ENCODE measurements at places on chromosomes 1 and 21.
A peak's percentile ranks its signal among the peaks of the same experiment; 100 is the strongest.

DNA sequence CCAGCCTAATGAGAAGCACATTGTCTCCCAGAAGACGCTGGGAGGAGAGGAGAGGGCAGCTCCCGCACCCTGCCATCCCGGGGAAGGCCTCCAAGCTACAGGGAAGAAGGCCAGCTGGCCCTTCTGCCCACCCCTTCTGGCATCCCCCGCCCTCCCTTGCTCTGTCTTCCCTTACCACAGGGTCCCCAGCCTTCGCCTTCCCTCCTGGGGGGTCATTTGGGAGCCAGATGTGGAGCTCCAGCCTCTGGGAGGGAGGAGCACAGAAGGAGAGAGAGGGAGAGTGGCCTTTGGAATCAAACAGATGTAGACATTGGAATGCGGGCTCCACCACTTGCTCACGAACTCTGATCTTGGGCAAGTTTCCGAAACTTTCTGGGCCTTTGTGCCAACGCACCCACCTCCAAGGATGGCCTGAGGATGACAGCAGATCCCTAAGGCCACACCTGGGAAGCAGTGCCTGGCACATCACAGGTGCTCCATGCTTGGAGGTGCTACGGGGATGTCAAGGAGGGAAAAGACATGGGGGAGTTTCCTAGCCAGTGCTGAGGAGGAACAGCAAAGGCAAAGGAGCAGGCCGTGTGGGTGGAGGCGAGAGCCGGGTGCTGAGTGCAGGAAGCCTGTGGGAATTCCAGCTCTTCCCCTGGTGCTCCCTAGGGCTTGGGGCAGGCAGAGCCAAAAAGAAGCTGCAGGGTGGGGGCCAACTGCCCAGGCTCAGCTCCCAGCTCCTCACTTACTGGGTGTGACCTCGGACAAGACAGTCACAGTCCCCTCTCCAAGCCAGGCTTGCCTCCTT, 23.1 kb upstream of the RSPO1 start:
- DNase-seq: no peak

- no peak for DNase-seq
These were observed 27.0 kb downstream of the DISC1 start for GRCh38 chr1:231653632-231654031.

GRCh38 chr1:217857061-217857460, 225.9 kb downstream of the SPATA17 start:
- DNase-seq: no peak

DNA sequence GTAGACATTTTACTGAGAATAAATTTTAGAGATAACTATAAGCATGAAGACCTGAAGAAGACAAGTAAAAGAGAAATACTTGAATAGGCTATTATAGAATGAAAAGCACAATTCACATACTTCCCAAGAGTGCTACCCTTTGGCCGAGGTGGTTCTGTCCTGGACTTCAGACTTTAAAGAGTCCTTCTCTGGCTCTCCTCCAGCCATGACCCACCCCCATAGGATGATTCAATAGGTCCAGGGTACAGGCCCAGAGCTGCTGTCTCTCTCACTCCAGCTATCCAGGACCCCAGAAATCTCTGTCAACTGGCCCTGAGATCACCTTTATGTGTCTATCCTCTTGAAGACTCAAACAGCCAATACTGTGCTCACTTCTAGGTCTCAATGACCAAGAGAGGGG, 1.3 kb upstream of the SMCP start:
- DNase-seq: no peak

DNA sequence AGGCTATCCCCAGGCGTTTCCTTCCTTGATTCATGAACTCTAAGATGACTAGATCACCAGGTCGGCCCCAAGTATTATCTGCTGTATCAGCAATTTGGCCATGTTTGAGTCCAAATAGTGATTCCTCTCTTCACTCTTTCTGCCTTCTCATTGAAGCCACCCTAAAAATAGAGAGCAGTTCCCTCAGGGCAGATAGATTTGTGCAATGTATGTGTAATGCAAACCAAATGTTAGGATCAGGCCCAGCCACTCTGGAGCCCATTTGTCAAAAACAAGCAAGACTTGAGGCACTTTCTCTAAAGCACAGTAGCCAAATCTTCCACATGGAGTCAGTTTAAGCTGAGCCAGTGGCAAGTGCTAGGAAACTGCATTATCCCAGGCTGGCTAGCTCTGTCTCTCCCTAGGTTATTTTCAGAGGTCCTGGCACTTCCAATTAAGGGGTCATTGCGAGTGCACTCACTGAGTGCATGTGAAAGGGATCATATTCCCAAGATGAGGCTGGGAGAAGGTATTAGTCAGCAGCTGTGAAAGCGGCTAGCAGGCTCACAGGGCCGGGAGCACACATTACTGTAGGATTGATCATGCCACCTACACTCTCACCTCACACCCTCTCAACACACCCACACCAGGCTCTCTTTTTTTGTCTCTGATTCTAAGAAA, 97.9 kb upstream of the RAB3GAP2 start:
- DNase-seq: peak; percentile 58

- DNase-seq: no peak
These were observed 11.7 kb upstream of the EPS8L3 start for GRCh38 chr1:109775398-109775797.

- DNase-seq: no peak
These were observed 69.5 kb downstream of the SERINC2 start for GRCh38 chr1:31482482-31483011.

DNA sequence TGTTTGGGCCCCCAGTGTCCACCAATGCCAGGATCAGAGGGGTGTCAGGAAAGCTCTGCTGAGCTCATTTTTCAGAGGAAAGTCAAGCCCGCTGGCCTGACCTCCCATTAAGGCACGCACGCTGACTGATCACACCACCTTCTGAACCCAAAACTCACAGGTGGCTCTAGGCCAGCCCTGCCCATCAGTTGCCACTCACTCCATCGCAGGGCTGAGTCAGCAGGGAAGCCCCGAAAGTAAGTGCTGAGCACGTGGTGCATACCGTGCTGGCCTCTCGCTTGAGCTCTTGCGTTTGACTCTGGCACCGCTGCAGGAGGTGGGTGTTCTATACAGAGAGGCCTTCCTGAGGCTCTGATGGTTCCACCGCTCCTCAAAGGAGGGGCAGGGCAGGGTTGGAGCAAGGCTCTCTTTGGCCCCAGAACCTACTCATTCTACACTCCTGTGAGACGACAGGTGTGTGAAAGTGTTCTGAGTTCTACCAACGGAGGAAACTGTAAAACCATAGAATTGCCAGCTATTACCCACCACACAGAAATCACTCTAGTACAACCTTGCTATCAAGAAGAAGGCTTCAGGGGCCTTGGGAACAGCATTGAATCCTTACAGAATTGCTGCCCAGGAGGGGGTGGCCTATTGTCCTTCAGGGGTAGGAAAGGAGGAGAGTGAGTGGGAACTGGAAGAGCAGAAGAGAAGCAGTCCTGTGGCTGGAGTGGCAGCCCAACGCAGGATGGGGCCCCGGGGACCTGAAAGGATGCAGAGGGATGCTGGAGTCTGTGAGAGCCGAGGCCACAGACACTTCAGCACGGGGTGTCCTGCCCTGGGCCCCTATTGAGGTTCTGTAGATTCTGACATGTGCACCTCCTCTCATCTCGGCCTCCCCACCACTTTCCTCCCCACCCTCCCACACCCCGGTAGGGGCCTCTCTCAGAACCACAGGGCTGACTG, 214.7 kb upstream of the EDN2 start:
- no peak for DNase-seq

DNA sequence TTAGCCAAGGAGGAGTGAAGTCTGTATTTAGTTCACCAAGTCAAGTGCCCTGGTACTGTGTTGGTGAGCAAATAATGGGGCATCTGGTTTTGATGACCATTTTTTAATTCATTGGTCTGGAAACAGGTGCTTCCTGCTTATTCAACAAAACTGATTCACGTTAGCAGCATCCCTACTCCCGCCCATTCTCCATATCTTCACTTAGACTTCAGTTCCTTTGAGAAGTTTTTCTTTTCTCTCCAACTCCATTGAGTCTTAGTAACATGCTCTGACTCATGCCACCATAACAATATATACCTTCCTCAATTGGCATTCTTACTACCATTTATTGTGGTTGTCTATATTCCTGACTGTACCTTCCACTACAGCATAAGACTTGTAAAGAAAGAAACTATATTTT, 468.9 kb downstream of the DPYD start:
- no peak for DNase-seq

DNA sequence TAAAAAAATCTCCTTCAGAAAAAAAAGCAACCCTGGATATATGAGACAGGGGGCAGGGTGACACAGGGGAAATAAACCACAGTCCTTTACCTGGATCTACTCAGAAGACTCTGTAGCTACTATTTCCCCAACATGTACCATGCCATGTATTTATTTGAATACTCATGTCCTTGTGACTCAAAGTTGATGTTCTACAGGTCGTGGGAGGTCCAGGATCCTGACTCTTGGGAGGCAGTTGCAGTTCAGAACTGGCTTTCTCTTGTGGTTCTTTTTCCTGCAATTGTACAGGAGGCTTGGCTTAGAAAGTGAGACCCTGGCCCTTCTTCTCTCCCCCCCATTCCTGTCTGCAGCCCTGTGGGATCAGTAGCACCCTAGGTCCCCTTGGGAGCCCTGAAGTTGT, 5.8 kb upstream of the IL24 start:
- DNase-seq: no peak

- no peak for DNase-seq
These were observed 4.2 kb upstream of the MAN1C1 start for GRCh38 chr1:25612421-25612820.

DNA sequence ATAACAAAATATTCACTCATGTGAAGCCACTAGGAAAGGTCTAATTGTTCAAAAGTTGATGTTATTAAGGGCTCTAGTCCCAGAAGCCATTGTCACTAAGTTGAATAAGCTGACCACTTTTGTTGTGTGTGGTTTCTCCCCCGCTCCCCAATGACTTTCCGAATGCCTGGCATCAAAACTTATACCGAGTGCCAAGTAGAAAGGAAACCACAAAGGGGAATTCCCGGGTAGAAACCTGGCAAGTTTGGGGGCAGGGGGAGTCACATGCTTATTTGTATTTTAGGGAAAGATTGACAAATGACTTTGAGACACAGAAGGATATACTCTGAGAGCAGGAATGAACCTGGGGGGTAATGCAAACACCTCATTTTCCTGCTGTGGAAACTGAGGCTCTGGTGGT, 154.1 kb downstream of the TGFBR3 start:
- no peak for DNase-seq

DNA sequence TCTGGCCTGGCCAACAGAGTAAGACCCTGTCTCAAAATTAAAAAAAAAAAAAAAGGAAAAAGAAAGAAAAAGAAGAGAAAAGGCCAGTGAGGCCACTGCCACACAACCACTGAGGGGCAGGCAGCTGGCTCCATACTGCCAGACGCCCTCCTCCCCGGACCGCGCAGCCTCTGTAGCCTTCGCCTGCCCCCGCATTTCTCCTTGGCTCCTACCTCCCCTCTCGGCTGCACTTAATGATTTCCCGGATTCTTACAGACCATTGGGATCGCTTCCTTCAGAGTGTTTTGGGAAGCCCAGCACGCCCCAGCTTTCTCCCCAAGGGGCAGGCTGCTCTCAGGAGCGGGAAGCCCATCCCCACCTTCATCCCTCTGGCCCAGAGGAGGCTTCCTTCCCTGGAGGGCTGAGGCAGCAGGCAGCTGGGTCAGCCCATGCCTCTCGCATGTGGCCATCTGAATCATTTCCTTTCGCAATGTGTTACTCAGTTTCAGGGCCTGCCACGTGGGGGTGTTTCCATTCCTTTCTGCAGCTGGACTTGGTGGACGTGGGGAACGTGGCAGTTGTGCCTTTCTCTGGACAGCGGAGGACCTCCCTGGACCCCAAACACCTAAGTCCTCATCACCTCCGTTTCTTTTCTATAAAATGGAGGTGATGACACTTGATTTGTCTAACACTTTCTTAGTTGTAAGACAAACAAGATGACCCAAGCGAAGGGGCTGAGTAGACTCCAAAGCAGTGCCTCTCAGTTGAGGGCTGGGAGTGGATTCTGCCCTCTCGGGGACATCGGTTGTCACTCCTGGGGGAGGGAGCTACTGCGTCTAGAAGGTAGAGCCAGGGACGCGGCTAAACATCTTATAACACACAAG, 2.3 kb downstream of the SLC2A5 start:
- DNase-seq: no peak

DNA sequence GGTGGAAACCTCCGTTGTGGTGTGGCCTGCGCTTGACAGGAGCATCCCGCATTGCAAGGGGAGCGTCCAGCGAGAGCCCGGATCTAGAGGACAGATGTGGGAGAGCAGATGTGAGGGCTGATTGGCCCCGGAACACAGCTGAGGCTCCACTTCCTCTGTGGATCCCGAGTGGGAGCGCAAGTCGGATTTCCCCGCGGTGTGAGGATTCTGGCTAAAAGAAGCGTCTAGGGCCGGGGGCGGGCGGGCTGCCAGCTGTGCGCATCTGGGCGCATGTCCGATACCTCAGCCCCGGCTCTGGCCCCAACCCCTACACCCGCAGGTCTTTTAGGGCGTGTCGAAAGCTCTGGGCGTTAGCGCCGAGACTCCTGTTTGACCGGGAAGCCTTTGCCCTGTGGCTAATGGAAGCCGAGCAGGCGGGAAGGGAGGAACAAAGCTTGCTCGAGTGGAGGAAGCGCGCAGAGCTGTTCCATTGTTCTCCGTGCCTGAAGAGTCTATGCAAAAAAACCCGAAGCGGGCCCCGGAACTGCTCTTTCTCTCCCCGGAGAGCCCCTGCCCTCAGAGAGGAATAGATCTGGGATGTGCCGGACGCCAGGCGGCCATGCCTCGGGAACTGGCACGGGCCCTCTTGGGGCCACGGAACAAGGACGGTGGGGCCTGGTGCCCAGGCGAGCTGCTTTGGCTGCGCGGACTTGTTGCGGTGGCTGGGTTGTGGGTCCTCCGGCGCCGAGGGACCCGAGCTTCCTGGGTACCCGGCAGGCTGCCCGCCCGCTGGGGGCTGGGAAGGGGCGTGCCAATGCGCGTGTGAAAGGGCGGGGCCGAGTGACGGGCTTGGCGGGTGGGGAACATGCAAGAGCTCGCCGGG, 111.1 kb downstream of the NAV1 start:
- DNase-seq: no peak

DNA sequence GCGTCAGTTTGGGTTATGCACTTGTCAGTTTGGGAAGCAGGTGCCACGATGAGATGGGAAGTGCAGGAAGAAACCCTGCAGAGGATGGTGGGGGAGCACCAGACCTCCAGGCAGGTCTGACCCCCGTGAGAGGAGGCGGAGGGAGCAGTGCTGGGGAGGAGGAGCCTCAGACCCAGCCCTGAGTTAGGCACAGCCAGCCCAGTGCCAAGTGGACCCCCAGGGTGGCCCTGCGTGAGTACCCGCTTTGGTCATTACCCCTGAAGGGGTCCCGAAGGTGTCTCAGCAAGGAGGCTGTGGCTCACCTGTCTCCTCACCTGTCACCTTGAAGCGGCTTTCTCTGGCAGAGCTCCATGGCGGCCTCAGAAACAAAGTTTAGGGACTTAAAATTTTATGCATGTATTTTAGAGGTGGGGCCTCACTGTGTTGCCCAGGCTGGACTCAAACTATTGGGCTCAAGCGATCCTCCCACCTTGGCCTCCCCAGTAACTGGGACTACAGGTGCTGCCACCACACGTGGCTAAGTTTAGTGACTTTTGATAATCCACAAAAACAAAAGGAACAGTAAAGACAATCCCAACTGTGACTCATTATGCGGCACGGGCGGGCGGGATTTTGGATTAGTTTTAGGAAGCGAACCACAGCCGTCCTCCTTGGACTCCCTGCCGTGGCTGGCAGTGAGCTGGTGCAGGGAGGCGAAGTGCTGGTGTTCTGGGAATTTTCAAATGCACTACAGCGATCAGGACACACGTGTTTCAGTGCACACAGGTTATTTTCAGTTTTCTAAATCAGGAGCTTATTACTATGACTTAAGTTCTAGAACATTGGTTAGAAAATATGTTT, 4.7 kb downstream of the AGPAT3 start:
- no peak for DNase-seq

Measured in HEK293T (cell line).